ENCODE measurements at places on chromosomes 3 and 15. TPM values are rescaled to one million over a fixed set of nuclear protein-coding genes. Genes with fewer than 3 reads are reported as not detected.

C3orf70 gene
- total RNA-seq, result not detected

TMEM266 gene
- 0.38 TPM for total RNA-seq

NR2E3 gene
- total RNA-seq, result not detected

- H3K27me3 ChIP-seq, result no peaks in the 10 kb centered on the region
- DNase-seq, result no peak
- no peaks in the 10 kb centered on the region for H3K4me1 ChIP-seq
Measured at GRCh38 chr3:52422669-52423068, 22.2 kb downstream of the SEMA3G start.

DNA sequence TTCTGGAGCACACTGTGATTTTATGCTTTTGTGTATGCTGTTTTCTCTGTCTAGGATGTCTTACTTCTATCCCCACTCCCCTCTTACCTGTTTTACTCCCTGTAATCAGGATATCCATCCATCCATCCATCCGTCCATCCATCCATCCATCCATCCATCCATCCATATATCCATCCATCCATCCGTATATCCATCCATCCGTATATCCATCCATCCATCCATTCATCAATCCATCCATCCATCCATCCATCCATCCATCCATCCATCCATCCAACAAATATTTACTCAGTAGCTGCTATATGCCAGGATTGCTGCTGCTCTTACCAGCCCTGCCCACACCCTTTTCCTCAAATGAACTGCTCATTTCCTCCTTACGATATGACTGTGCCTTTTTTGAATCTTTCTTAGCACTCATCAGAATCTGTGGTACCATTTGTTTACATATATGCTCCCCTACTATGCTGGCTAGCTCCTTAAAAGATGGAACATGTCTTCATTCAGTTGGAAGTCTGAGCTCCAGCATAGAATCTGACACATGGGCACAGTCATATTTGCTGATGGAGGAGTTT, 35.2 kb downstream of the USP13 start:
- H3K4me3 ChIP-seq, result no peak overlapping the region
- no peak overlapping the region for H3K27ac ChIP-seq
- H3K4me1 ChIP-seq, result no peaks in the 10 kb centered on the region

DNA sequence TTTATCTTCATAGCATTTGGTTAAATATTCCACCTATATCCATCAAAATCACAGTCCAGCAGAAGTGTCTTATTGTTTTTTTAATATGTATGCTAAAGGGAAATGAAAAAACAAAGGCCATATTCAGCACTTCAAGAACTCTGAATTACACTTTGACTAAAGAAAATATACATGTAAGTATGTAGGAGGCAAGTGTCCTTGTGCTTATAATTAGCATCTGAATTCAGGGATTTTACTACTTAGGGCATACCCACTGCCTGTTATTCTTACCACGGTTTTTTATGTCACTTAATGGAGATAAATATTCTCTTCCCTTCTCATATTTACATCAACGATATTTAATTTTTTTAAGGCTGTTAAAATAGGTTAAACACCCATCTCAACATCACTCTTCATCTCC, 117.3 kb downstream of the TBC1D5 start:
- H3K27me3 ChIP-seq, result no peaks in the 10 kb centered on the region
- no peaks in the 10 kb centered on the region for H3K36me3 ChIP-seq
- H3K27ac ChIP-seq, result no peak overlapping the region
- H3K4me3 ChIP-seq, result no peak overlapping the region
- no peak for DNase-seq
- H3K4me1 ChIP-seq, result peaks cover 7% of the 10 kb centered on the region

- no peak overlapping the region for H3K4me3 ChIP-seq
- no peaks in the 10 kb centered on the region for H3K4me1 ChIP-seq
- no peaks in the 10 kb centered on the region for H3K27me3 ChIP-seq
- H3K36me3 ChIP-seq, result no peaks in the 10 kb centered on the region
Measured at GRCh38 chr3:174023421-174023820, 625.9 kb downstream of the NLGN1 start.

GRCh38 chr3:171979081-171979480, 60.3 kb upstream of the FNDC3B start:
- no peak for DNase-seq
- H3K4me3 ChIP-seq, result no peak overlapping the region
- H3K36me3 ChIP-seq, result no peaks in the 10 kb centered on the region
- peaks cover 35% of the 10 kb centered on the region for H3K4me1 ChIP-seq
- no peaks in the 10 kb centered on the region for H3K27me3 ChIP-seq
- H3K27ac ChIP-seq, result no peak overlapping the region

- H3K4me3 ChIP-seq, result no peak overlapping the region
- H3K27ac ChIP-seq, result no peak overlapping the region
- no peaks in the 10 kb centered on the region for H3K4me1 ChIP-seq
- H3K36me3 ChIP-seq, result no peaks in the 10 kb centered on the region
Measured at GRCh38 chr3:122864498-122864897, 69.6 kb downstream of the SLC49A4 start.
